ENCODE measurements at places on chromosomes 2 and 18. TPM values are rescaled to one million over a fixed set of nuclear protein-coding genes. Genes with fewer than 3 reads are reported as not detected.

- no peak for DNase-seq
Measured at GRCh38 chr2:132797556-132797955, 127.6 kb upstream of the LYPD1 start.

The SNED1 gene
- total RNA-seq, result 4.5 TPM

- DNase-seq, result no peak
Measured at GRCh38 chr2:10495311-10495987, 47.3 kb upstream of the ODC1 start.

- DNase-seq, result no peak
Measured at GRCh38 chr2:171995586-171995985, 4.2 kb upstream of the METAP1D start.

DNA sequence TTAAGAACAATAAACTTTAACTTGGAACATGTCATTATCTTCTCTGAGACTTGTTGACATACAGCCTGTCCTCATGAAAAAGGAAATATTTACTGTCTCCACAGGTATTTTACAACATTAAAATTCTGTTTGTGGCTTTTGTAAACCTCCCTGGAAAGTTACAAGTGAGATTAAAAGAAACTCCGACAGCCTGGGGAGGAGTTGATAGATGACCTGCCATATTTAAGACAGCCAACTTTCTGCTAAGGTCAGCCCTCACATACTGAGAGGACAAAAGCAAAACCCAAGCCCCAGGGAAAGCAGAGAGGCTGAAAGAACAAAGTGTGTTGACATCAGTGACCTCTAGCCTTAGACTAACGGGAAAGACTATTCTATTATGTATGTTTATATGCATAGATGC is 350.2 kb downstream of the RIT2 start:
- DNase-seq, result no peak

GRCh38 chr2:192148241-192148619 is 46.5 kb downstream of the TMEFF2 start:
- DNase-seq, result no peak

The TMEM185B gene
- 15.1 TPM for total RNA-seq

The HRH4 gene
- total RNA-seq, result not detected

DNA sequence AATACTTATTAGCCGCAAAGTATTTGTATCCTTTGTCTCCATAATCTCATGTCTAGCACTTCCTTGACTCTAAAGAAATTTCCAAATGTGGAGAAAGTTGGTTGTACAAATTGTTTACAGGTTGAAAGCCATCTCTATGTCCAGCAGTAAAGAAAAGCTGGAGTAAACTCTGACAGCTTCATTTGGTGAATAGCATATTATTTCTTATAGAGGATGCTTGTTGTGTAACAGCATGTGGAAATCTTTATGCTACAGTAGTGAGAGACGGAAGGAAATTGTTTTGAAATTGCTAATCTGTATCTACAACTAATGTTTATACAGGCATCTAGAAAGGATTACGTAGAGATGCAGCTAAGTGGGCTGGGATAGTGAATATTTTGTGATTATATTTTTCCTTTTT is 78.5 kb downstream of the UGGT1 start:
- DNase-seq, result no peak

The AOX1 gene
- total RNA-seq, result 0.82 TPM

DNA sequence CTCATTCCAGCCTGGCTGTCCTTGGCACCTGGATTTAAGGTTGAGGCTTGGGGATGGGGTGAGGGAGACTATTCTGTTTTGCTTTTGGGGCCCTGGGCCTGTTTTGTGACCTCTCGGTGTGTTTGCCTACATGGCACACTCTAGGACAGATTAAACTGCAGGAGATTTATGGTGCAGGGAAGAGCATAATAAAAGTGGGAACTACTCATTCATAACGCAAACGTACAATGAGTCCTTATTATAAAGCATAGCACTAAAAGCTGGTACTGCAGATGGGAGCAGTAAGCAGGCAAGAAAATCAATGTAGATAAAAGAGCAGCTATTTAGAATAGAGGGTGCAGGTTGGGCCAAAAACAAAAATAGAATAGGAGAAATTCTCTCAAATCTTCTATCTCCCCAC is 238.4 kb downstream of the ACTR3 start:
- no peak for DNase-seq

The FSHR gene
- total RNA-seq, result not detected

The CRYGC gene
- total RNA-seq, result not detected

GRCh38 chr2:69716555-69717120 is 25.3 kb upstream of the ANXA4 start:
- DNase-seq, result no peak

- DNase-seq, result no peak
Measured at GRCh38 chr2:99926986-99927385, 215.4 kb downstream of the AFF3 start.

The FBLN7 gene
- total RNA-seq, result 0.41 TPM

The CCBE1 gene
- 32.6 TPM for total RNA-seq

DNA sequence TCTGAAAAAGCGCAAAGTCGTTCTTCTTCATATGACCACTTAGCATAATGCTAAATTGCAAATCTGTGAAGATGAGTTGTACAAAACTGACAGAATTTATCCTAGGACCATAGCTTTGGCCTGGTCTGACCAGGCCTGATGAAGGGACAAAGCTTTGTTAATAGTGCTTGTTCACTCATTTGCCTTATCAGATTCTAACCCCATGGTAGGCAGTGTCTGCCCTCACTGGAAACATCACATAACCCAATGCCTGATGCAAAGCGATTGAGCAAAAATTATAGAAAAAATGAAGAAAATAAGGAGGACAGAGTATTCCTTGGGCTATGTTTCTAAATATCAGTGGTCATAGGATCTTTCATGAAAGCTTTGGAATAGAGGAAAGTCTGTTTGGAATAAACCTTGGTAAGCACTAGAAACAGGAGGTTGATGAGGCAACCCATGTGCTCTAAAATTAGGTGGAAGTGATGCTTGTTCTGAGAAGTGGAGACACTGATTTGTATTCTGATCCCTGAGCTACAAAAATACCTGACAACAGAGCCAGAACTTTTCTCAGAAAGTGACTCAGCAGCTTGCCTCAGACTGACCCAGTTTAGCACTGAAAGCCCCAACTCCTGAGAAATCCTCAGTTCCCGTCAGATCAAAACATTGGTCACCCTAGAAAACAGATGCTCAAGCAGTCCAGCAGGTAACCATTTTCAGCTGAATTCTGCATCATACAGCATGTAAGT is 131.4 kb upstream of the MAPRE2 start:
- DNase-seq, result peak; percentile 17

GRCh38 chr2:215883799-215884198 is 129.6 kb downstream of the MREG start:
- no peak for DNase-seq

The TCF23 gene
- total RNA-seq, result not detected

- no peak for DNase-seq
Measured at GRCh38 chr18:8726963-8727705, 21.8 kb downstream of the MTCL1 start.

The DLX1 gene
- total RNA-seq, result 21.6 TPM

The SCYGR4 gene
- total RNA-seq, result not detected

- no peak for DNase-seq
Measured at GRCh38 chr2:119426801-119427395, 4.8 kb upstream of the TMEM37 start.

The GAD1 gene
- 80.7 TPM for total RNA-seq

The CNGA3 gene
- total RNA-seq, result 1.2 TPM

DNA sequence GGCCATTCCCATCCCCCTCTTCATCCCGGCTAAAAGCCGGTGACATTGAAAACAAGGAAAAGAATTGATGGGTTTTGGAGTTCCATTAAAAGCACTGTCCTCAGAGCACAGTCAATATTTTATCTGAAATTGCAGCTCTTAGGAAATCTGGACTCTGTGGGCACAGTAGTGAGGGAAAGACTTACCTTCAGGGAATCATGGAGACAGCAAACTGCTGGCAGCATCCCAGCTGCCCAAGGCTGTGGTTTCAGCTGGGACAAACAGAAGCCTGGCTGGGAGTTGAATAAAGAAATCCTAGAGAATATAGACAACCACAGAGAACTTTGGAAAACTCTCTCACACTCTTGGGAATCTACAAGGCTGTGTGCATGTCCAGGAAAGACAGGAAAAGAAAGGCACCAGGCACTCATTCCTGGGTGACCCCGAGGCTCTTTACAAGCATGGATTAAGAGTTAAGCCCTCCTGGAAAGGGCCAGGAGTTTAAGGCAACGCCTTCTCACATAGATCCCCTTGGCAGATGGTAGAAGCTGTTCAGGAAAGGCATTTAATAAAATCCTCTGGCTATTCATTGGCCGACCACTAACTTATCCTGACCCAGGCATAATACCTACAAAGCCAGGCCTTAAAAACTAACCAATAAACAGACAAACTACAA is 255.1 kb downstream of the MYT1L start:
- no peak for DNase-seq

DNA sequence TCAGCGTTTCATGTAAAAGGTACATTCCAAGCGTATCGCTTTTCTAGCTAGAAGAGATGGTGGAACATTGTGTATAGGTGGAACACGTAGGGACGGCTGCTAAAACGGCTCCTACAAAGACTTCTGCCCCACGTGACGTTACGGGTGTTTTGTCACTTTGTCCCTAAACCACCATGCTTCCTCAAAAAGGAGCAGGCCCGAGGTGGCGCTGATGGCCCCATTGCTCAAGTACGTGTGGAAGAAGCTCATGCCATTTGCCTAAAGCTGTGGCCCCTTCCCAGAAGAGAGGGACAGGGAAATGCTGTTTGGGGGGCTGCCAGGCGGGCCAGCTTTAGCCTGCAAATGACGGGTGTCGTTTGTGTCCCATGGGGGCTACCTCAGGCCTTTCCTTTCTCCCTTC is 72.7 kb downstream of the TMEM247 start:
- DNase-seq, result no peak
